ENCODE measurements at places on chromosomes 1 and 21.

GRCh38 chr1:20903437-20903836 is 116.3 kb upstream of the HP1BP3 start:
- DNase-seq = no peak

GRCh38 chr1:230853731-230854130 is 14.6 kb downstream of the C1orf198 start:
- no peak for DNase-seq

DNA sequence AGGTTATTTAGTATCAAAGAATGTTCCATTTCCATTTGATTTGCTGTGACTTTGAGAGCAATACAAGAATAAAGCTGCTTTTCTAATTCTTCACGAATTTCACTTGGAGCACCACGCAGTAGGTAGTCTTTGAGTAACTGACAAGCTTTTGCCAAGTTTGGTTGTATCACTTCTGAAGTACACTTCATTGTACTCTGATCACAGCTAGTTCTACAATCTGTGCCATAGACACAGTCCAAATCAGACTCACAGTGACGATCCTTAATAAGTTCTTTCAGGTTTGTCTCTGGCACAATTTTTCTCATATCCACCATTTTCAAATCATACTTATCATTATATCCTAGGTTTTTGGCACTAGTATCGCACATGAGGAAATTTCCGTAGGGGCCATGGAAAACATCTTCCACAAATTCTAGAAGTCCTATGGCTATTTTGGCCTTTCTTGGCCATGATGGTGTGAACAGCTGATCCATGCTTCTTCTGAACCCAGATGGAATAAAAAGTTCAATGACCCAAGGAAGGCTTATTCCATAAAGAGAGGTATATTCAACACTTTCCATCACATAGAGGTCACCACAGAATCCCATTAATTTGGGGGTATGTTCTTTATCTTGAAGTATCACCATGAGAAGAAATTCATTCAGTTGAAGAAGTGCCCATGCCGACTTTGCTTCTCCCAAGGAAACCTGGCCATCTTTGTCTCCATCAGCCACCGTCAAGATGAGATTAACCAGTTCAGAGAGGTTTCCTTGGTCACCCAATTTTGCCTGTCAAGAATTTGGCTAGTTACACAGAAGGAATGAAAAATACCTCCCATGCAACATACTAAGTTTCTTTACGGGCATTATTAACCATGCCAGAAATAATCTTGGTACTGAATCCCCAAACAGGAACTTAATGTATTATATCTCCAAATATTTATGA is 11.9 kb downstream of the RPL5 start:
- no peak for DNase-seq

DNA sequence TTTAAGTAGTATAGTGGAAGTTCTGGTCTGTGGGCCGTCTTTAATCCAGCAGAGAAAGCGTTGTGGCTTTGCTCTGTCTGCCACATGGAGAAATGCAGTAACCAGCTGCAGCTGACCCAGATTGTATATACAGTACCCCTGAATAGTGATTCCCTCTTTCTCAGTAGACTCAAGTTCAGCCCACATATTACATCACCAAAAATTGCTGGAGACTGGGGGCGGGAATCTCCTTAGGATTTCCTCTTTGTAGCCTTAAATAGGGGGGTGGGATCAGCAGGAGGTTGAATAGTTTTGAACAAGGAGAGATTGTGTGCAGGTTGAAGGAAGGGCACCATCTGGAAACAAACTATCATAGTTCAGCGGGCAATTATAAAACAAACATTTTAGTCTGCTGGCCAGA is at the start of gene ANGPTL1:
ANGPTL1 (minus strand) TSS at position 134 of the 400 bp plus-strand sequence. CDS start 5,301 bp downstream, outside the sequence.
- no peak for DNase-seq

GRCh38 chr1:210250665-210250997 is 18.0 kb downstream of the SERTAD4 start:
- no peak for DNase-seq

DNA sequence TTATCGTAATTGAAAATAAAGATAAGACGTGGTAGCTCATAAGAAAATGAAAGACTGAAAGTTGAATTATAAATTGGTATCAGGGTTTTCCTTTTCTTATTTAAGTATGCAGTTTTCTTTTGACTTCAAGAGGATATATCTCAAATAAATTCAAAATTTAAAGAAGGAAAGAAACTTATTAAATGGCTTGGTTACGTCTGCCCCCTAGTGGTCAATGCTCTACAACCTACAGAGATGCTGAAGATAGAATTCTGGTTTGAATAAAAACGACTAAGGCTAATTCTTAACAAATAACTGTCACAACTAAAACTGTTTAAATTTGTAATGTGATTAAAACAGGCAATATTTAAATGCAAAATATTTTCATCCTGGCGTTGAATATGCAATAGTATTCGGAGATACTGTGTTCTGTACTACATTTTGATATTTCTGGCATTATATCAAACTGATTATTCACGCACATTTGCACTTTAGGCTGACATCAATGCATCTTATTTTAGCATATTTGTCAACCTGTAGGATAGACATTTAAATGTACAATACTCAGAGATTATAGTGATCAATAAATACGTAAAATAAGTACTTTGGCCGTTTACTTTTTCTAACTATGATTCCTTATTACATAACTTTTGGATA is 26.8 kb downstream of the IFI44 start:
- DNase-seq = peak; percentile 45

Measured in stimulated activated CD4-positive, alpha-beta T cell treated with anti-CD3 and anti-CD28 coated beads, Interleukin-2, amount 100 ng/mL, for 48 hours (primary cell).